ENCODE measurements at places on chromosomes 2 and 18. TPM values are rescaled to one million over a fixed set of nuclear protein-coding genes. Genes with fewer than 3 reads are reported as not detected.
A peak's percentile ranks its signal among the peaks of the same experiment; 100 is the strongest.

IMPACT gene
- 17.4 TPM for total RNA-seq

DSG1 gene
- not detected for total RNA-seq

DNA sequence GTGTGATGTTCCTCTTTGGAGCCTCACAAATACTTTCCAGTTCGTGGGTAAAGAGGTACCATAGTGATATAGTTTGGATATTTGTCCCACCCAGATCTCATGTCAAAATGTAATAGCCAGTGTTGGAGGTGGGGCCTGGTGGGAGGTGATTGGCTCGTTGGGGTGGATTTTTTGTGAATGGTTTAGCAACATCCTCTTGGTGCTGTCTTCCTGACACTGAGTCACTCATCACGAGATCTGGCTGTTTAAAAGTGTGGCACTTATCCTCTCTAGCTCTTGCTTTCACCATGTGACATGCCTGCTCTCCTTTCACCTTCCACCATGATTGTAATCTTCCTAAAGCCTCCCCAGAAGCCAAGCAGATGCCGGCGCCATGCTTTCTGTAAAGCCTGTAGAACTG, 3.0 kb upstream of the CCDC93 start:
- no peak overlapping the region for H3K27ac ChIP-seq
- H3K4me3 ChIP-seq: no peak overlapping the region
- no peak for DNase-seq
- no peaks in the 10 kb centered on the region for H3K36me3 ChIP-seq

GRCh38 chr18:69943021-69943420, 4.7 kb downstream of the CD226 start:
- H3K4me1 ChIP-seq: peaks cover 59% of the 10 kb centered on the region
- no peaks in the 10 kb centered on the region for H3K27me3 ChIP-seq
- H3K27ac ChIP-seq: peak overlapping the region; percentile 9
- peaks cover 5% of the 10 kb centered on the region for H3K36me3 ChIP-seq

- no peaks in the 10 kb centered on the region for H3K4me1 ChIP-seq
- no peak for DNase-seq
- no peaks in the 10 kb centered on the region for H3K36me3 ChIP-seq
- H3K27ac ChIP-seq: no peak overlapping the region
- no peaks in the 10 kb centered on the region for H3K27me3 ChIP-seq
Observed at GRCh38 chr2:43939695-43940256, 56.0 kb downstream of the LRPPRC start.

Measured in T-cell (primary cell).